ENCODE measurements at places on chromosomes 13 and 19.

- DNase-seq, result no peak
Measured at GRCh38 chr19:47161876-47162489, 31.3 kb downstream of the SAE1 start.

GRCh38 chr13:112839356-112840105 is 129.5 kb upstream of the MCF2L start:
- DNase-seq, result no peak

DNA sequence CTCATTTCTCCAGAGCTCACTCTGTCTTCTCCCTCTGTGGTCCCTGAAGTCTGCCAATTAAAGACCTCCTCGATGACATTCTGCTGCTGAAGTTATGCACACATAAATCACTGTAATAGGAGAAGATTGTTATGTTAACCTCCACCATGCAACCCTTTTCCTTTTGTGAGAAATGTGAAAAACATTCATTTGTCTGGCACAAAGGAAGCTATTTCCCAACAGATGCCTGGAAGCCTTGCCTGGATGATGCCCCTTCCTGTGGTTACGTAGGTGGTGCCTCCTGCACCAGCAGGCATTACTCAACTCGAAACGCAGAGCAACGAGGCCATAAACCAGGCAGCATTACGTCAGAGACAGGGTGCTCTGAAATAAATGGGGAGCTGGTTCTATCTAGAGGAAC is 327.4 kb upstream of the ZNF507 start:
- DNase-seq, result no peak

GRCh38 chr13:34933349-34933748 is 8.7 kb upstream of the NBEA start:
- DNase-seq, result no peak

- DNase-seq, result no peak
Measured at GRCh38 chr19:17645339-17645963, 42.7 kb downstream of the UNC13A start.
